ENCODE measurements at places on chromosomes 1 and 21.

DNA sequence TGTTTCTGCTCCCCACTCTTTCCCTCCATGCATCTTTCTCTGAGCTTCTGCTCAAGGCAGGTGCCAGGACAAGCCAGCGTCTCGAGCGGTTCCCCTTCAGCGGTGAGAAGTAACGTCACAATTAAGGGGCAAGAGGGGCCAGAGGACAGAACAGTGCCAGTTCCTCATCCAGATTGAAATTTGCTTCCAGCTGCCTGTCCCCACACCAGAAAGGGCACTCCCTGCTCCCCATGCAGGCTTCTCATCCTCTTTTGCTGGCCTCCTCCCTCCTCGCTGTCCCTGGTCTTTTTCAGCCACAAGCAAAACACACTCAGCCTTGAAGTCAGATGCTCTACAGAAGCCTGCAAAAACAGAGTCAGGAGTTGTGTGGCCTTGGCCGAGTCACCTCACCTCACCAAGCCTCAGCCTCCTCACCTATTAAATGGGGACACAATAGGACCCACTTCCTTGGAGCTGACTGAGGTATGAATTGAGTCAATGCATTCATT, 35.0 kb upstream of the ECE1 start:
- no peak for DNase-seq

DNA sequence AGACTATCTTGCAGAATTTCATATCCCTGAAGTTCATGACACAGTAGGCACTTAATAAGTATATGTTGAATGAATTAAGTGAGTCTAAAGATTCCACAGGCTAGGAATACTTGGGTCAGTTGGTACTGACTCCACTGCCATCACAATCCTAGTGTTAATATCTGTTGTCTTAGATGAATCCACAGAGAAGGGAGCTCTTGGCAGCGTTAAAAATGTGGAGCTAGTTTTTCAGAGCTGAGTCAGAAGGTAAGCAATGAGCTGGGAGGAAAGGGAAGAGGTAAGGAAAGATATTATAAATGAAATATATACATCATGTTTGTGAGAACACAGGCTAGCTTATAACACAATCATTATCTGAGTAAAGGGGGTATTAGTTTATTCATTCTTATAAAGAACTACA, 21.8 kb upstream of the GORAB start:
- no peak for DNase-seq

DNA sequence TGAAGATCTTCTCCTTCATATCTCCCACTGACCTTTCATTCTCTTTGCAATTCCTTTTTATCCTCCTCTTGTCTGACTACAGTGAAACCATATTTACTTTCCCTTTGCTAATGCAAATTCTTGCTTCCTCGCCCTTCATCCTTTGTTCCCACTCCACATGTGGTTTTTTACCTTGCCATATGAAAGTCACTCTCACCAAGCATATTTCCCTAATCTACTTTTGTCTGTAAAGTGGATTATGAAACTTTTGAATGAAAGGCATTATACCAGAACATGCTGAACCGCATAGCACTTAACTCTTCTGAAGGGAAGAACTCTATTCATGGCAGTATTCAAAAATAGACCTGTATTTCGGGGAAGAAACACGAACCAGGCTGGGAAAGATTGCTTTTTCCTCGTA, 8.0 kb upstream of the TMPRSS15 start:
- no peak for DNase-seq

DNA sequence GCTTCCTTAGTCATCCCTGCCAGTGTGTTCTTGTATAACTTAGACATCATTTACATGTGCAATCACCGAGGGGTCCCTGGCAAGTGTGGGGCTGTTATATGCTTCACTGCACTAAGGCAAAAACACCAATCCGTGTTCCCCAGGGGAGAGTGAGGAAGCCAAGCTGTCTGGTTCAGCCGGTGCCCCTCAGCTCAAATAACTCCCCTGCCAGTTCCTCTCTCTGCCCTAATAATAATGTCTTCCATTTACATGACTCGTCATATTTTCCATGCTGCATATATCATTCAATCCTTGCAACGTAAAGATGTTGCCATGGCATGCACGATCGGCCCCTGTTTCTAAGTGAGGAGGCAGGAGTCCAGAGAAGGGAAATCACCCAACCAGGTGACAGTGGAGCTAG, 24.4 kb upstream of the NDC1 start:
- no peak for DNase-seq

- no peak for DNase-seq
These were observed 39.7 kb downstream of the MRAP start for GRCh38 chr21:32338209-32338921.

GRCh38 chr21:45589686-45590245, 47.5 kb upstream of the SLC19A1 start:
- no peak for DNase-seq

DNA sequence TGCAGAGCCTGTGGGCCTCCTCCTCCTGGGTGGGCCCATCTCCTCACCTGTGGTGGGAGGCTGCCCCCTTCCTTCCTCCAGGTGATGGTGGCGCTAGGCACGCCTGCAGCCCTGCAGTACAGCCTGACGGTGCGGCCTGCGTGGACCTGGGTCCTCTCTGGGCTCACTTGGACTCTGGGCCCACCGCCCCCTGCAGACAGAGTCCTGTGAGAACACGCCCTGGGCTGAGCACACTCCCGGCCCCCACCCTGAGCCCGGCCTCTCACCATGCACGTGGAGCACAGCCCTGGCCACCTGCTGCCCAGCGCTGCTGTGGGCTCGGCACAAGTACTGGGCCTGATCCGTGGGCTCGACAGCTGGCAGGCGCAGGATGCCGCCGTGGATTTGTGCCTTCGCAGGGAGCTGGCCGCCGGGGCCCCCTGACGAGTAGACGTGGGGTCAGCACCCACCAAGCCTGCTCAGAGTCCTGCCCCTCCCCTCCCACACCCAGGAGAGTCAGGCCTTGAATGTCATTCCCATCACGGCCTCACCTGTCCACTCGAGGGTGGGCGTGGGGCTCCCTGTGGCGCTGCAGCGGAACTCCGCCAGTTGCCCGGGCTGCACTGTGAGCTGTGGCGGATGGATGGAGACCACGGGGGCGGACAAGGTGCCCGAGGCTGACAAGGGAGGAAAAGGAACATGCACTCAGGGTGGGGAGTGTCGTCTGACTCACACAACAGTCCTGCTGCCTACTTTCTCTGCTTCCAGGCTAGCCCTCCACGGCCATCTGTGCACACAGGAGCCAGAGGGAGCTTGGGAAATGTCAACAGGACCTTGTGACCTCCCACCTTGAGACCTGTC, 43.4 kb downstream of the LDLRAD2 start:
- no peak for DNase-seq

GRCh38 chr1:155126556-155127104, 1.0 kb upstream of the EFNA1 start:
- DNase-seq, result peak; percentile 64

GRCh38 chr1:8107897-8108296, 81.8 kb upstream of the ERRFI1 start:
- DNase-seq, result no peak

GRCh38 chr1:90393025-90393424, 324.1 kb downstream of the BARHL2 start:
- DNase-seq, result no peak

DNA sequence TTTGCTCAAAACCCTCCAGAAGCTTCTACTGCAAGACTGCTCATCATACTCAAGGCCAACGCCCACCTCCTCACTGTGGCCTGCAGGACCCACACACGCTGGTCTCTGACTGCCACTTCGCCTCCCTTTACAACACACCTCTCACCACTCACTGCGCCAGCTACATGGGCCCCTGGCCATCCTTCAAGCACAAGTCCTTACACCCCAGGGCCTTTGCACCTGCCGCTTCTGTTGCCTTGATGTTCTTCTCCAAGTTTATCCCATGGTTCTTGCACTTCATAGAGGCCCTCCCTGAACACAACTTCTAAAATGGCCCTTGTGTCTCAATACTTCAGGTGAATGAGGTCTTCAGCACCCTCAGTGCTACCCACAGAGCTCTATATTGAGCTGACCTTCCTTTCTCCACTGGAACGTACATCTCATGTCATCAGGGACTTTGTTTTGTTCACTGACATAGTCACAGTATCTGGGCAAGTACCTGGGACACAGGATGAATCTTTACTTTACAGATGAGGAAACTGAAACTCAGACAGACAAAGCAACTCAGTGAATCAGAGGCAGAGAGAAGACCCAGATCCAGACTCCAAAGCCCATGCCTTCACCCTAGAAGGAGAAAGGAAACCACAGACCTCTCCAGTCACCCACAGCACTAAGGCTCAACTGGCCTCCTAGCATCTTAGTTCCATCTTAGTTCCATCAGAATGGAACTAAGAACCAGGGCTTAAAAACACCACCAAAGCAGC, 34.7 kb upstream of the CLSTN1 start:
- no peak for DNase-seq

DNA sequence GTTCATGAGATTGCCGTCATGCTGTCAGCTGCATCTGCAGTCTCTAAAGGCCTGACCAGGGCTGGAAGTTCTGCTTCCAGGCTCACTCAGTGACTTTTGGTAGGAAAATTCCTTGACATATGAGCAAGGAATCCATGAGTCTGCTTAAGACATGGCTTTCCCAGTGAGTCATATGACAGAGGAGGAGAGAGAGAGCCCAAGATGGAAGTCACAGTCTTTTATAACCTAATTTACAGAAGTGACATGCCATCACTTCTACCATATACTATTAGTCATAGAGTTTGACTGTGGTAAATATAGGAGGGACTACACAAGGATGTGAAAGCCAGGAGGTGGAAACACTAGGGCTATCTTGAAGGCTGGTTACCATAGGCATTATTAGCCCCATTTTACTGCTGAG, 115.2 kb downstream of the ROR1 start:
- no peak for DNase-seq

- peak; percentile 16 for DNase-seq
These were observed 136.8 kb upstream of the RUNX3 start for GRCh38 chr1:25066731-25067517.

DNA sequence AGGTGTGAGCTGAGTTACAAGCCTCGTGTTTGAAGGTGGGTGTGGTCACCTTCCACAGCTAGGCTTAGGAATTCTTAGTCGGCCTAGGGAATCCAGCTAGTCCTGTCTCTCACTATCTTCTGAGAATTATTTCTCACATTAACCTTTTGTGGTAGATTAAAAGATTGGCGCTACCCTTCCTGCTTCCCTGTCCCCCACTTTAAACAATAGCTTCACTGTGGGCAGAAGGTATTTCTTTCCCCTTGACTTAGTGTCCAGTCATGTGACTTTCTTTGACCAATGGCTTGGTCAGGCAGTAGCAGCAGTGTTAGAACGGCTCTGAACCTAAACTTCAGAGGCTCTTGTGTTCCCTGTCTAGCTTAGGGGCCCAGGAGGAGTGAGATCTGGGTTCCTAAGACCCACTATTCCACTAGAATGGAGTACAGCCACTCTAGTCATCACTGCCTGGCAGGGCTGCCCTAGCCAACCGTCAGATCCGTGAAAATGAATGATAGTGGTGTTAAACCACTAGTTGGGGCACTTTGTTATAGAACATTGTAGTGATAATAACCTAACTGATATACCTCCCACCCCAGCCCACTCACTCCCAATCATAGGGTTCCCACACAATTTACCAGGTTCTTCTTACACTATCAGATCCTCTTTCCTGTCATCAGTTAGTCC, 13.9 kb upstream of the C1orf141 start:
- no peak for DNase-seq

- no peak for DNase-seq
These were observed 176.0 kb downstream of the PLPP3 start for GRCh38 chr1:56403321-56403720.

DNA sequence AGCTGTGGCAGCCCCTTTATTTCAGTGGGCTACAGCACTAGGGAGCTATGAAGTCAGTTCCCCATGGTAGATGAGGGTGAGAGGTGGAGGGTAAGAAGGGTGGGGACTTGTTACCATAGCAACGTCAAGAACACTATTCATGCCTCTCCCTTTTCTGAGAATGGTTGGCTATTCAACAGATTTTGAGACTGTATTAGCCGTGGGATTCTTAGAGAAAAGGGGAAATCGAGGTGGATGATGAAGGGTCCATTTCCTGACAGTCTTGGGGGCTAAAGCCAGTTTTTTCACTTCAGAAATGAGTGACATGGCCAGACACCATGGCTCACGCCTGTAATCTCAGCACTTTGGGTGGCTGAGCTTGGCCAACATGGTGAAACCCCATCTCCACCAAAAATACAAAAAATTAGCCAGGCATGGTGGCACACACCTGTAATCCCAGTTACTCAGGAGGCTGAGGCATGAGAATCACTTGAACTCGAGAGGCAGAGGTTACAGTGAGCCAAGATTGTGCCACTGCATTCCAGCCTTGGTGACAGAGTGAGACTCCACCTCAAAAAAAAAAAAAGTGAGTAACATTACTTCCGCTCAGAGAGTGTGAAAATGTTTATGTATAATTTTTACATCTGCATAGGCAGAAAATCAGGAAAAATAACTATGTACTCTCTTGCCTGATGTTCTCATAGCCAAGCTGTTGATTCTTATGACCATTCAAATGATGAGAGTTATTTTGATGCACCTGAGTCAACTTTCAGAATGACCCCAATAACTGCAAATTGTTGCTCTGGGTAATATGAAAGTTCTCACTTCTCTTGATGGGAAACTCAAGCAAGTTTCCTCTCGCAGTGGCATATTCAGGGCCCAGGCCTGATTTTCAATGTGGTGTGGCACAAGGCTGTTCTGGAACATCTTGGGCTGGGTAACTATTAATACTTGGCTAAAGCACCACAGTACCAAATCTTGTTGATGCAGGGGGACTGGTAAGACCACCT, 23.2 kb upstream of the RGSL1 start:
- DNase-seq, result no peak

DNA sequence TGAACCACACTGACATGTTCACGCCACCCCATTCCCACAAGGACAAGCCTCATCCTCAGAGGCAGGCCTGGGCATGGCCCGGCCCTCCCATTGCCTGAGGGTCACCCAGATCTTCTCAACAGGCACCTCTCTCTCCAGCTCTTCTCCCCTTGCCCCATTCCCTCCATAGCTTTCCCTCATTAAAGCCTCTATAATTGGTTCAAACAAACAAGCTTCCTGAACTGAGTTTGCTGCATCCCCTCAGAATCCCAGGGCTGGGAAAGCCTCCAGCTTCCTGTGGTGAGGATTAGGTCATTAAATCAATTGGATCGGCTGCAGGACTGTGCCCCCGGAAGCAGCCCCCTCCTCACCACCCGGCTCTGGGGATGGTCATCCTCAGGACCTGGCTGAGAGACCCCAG, 18.9 kb downstream of the CTNNBIP1 start:
- DNase-seq, result peak; percentile 16

DNA sequence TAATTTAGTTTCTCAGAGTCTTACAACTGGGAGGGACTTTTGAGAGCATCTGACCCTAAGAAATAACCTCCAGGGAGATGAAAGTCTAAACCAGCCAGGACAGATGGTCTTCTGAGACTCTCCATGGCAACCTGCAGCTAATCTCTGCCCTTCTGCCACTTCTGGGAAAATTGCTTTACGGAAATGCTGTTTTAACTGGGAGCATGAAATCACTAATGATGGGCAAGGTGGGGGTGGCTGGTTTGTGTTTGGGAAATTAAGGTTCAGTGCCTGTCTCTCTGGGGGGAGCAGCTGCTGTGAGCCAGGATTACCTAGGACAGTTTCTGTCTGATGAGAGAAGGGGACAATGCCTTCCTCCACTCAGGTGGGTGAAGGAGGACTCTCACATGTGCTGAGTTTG, 33.2 kb downstream of the ROR1 start:
- DNase-seq, result no peak

GRCh38 chr1:116764906-116765862, 11.0 kb downstream of the CD2 start:
- DNase-seq, result no peak
